Hematopoietic multipotent progenitor cell treated with erythropoietin and hydrocortisone succinate and interleukin-3 and kit ligand, for 8 days (in vitro differentiated cells): ENCODE measurements at places on chromosomes 1 and 21.

GRCh38 chr21:38388647-38389353 is 109.5 kb downstream of the ERG start:
- no peak for DNase-seq

DNA sequence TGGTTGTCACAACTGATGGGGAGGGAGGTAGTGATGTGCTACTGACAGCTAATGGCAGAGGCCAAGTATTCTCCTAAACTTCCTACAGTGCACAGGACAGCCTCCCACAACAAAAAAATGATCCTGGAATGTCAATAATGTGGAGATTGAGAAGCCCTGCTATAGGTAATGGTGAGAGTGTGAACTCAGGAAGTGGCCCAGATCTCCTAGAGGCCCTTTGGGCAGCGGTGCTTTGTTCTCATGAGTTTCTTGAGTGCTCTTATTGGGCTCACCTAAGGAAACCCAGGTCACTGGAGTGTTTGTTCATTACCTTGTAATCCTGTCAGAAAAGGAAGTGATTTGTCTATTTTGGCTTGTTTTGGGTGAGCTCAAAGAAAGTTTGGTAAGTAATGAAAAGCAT is 5.9 kb downstream of the OTUD3 start:
- DNase-seq = no peak

GRCh38 chr1:184838504-184838951 is 83.9 kb upstream of the EDEM3 start:
- no peak for DNase-seq

GRCh38 chr21:16310176-16310575 is 580.4 kb downstream of the USP25 start:
- DNase-seq = no peak

DNA sequence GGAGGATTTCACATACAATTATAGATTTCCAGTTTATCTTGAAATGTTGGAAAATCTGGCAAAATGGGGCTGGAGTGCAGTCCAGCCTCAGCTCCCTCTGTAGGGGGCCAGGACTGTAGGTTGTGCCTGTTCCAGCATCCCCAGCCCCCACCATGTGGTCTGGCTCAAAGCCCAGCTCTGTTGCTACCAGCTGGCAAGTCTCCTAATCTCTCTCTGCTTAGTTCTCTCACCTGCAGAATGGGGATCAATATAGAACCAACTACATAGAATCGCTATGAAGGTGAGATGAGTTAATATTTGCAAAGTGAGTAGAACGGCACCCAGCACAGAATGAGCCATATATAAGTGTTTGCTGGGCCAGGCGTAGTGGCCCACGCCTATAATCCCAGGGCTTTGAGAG is 50.0 kb upstream of the TARDBP start:
- peak; percentile 13 for DNase-seq

GRCh38 chr1:18948048-18948912 is 8.2 kb downstream of the IFFO2 start:
- DNase-seq = no peak

- DNase-seq = peak; percentile 27
Observed at GRCh38 chr1:111615870-111616715, 3.5 kb upstream of the RAP1A start.

DNA sequence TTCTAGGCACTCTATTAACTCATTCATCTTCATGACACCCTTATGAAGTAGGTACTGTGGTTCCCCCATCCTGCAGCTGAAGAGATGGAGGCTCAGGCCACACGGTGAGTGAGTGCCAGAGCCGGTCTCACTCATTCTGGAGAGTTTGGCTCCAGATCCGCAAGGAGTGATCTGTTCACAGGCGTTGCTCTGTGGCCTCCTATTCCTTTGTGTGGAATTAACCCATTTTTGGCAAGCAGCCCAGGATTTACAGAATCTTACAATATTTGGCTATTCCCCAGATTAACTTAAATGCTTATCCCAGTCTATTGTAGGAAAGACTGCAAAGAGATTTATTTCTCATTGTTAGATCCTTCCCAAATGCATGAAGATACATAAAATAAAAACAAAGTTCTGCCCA is 29.6 kb downstream of the KIAA0040 start:
- DNase-seq = no peak

- no peak for DNase-seq
Observed at GRCh38 chr1:204990059-204990664, 52.9 kb upstream of the CNTN2 start.

DNA sequence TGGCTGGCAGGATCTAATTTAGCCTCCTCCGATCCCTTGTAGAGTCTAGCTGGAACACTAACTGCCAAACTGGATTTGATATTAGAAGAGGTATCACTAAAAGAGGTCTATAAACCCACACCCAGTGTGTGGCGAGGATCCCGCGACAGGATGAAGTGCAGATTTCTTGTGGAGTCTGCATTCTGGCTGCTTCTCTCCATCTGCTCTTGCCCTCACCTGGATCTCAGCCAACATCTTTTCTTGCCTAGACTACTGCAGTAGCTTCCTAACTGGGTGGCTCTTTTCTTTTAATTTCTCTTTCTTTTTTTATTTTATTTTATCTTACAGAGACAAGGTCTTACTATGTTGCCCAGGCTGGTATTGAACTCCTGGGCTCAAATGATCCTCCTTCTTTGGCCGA is 48.9 kb upstream of the CAPZB start:
- DNase-seq = no peak

DNA sequence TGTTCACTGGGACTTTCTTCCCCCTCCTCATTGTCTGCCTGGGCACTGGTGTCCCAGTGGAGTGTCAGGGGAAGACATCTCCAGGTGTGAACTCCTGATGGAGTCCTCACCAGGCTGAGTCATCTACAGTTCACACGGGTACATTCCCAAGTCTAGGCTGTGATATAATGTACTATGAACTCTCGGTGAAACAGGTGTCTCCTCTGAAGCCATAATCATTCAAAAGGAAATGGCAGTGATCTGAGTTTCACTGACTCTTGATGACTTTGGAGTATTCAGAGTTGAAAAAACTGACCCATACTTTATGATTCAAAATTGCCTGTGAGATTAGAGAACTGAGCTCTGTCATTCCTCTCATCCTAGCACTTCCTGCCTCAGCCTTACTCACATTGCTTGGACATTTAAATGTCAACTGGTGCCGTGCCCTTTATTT is 9.1 kb downstream of the LAMC2 start:
- DNase-seq = no peak
